Right kidney (tissue), 9 donors: ENCODE measurements at places on chromosomes 6 and 20.
A peak's percentile ranks its signal among the peaks of the same experiment; 100 is the strongest.

DNA sequence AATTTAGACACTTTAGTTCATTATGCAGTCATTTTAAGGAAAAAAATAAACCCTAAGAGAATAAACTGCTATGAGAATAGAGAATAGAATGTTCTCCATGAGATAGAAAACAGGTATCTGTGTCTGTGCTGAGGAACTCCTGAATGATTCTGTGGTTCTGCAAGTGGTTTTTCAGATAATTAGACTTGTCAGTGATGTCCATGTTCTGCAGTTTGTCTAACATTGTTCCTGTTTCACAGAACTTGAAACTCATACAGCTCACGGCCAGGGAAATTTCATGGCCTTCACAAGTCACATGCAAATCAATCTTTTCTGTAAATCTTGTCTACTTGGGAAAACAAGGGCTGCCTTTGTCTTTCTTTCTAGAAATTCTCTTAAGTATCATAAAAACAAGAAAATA lies 73.4 kb upstream of the HMGCLL1 start:
- no peak for DNase-seq

GRCh38 chr20:52256454-52256853 lies 64.9 kb upstream of the ZFP64 start:
- DNase-seq = no peak

GRCh38 chr20:11229772-11230171 lies 556.0 kb upstream of the JAG1 start:
- DNase-seq = no peak

GRCh38 chr6:34511214-34511914 lies 44.8 kb downstream of the SPDEF start:
- no peak for DNase-seq

DNA sequence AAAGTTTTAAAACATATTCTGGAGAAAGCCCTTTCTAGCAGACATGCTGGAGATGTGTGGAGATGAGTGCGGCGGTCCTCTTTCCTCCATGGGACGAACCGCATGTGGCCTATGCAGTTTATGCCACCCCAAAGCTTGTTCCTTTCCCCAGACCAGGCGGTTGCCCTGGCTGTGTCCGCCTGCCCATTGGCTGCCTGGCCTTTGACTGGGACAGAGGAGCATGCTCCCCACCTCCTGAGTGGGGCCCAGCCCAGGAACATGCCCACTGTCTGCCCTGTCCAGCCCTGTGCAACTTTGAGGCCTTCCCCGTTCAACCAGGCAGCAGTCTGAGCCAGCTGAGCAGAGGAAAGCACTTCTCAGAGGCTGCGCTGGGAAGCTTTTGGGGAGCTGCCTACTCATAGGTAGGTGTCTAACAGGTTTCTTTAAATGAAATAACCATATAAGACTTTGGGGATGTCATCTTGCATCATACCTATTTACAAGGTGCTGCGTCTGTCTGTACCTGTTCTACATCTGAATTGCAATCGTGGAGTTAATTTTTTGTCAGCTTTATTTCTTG lies 20.6 kb downstream of the FOXC1 start:
- peak; percentile 52 for DNase-seq

GRCh38 chr6:11043961-11044711 lies at the start of gene ELOVL2:
ELOVL2 (minus strand) TSS chr6:11044305; CDS start chr6:11044230, 75 bp downstream.
- peak; percentile 77 for DNase-seq
